Esophagus mucosa (tissue), 1 donor: ENCODE measurements at places on chromosomes 4 and X. TPM values are rescaled to one million over a fixed set of nuclear protein-coding genes. Genes with fewer than 3 reads are reported as not detected.

Gene UVSSA
- total RNA-seq = 11.0 TPM

DNA sequence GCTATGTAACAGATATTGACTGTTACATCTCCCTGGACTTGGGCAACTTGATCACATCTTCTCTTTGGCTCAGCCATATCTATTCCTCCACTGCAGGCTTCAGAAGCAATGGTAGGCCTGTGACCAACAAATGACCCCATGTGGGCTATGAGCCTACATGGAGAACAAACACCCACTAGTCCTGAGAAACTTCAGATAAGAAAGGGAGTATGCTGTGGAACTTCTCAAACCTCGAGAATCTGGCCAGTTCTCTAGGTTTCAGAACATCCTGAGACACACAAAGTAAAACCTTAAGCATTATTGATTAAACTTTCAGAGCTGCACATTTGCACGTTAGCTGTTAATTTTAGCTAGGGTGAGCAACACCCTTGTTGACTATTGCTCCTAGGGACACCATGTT, 16.3 kb downstream of the RBMX2 start:
- ATAC-seq = no peak

DNA sequence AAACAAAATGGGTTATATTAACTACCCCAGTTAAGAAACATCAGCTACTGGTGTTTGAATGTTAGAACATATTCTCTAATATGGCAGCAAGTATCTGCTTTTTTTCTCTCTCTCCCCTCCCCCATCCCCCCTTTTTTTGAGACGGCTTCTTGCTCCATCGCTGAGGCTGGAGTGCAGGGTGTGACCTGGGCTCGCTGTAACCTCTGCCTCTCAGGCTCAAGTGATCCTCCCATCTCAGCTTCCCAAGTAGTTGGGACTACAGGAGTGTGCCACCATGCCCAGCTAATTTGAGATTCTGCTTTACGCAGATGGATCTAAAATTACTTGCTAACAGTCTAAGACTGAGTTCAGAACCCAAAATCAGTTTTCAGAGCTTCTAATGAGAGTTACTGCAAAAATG, 101.9 kb downstream of the AFF1 start:
- ATAC-seq = no peak

- no peak for ATAC-seq
Measured at GRCh38 chr4:5930876-5931275, 38.0 kb upstream of the CRMP1 start.

GRCh38 chrX:12138361-12139313, at the start of gene FRMPD4:
Gene FRMPD4 (plus strand): TSS chrX:12138473. CDS start chrX:12138972, 499 bp downstream.
- no peak for ATAC-seq
